ENCODE measurements at places on chromosomes 2 and 18. TPM values are rescaled to one million over a fixed set of nuclear protein-coding genes. Genes with fewer than 3 reads are reported as not detected.

The CCL20 gene
- total RNA-seq, result not detected

DNA sequence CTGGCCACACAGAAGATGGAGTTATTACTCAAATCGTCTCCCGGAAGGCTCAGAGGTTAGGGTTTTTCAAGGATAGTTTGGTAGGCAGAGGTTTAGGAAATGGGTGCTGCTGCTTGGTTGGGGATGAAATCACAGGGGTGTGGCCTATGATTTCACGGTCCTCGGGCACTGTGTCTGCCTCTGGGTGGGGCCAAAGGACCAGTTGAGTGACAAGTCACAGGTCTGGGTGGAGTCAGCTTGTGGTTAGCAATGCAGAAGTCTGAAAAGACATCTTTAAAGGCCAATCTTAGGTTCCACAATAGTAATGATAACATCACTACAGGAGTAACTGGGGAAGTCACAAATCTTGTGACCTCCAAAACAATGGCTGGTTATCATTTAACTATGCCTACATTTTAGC is 387.8 kb downstream of the ZNF521 start:
- no peak overlapping the region for H3K4me3 ChIP-seq
- H3K27me3 ChIP-seq, result no peaks in the 10 kb centered on the region
- H3K36me3 ChIP-seq, result no peaks in the 10 kb centered on the region
- DNase-seq, result no peak
- H3K4me1 ChIP-seq, result no peaks in the 10 kb centered on the region

The ICOS gene
- total RNA-seq, result not detected

DNA sequence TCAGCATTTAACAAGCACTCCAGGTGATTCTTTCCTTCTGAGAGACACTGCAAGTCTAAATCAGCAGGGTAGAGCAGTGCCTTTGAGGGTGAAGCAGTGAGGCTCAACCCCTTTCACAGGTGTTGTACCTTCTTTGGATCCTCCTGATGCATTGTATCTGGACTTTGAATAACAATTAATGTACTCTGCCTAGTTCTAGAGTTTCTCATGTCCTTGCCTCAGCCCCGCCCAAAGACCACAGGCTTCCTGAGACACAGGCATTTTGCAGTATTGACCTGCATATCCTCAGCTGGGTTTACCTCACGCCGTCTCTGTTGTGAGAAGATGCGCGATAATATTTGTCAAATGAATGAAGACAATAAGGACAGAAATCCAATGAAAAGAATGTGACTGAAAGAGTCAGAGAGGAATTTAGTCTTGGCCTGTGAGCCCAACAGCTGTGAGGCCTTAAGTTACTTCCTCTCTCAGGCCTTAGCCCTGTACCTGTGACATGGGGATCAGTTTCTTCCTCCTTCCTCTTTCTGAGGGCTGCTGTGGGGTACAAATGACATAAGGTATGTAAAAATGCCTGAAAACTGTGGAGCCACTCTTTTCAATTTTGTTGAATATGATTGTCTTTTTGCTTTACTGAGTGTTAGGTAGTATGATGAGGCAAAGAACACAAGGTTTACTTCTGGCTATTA is 43.7 kb downstream of the WIPF1 start:
- no peak overlapping the region for H3K27ac ChIP-seq
- DNase-seq, result no peak
- no peak overlapping the region for H3K4me3 ChIP-seq

DNA sequence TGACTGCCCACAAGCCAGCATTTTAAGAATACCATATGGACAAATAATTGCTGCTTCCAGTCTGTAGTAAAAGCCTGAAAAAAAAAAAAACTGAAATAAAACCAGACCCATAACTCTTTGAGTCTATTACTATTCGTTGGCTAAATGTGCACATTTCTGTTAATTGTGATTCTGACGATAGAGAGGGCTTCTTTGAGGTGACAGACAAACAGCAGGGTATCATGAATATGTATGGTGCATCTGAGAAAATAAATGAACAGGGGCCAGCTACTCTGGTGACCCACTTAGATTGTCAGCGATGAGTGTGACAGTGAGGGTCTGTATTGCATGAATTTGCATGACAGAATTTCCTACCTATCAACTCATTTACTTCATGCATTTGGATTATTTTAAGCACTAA is 427.8 kb upstream of the SOX11 start:
- H3K4me3 ChIP-seq, result no peak overlapping the region
- no peaks in the 10 kb centered on the region for H3K27me3 ChIP-seq
- DNase-seq, result no peak
- H3K27ac ChIP-seq, result no peak overlapping the region

The GKN1 gene
- not detected for total RNA-seq

- DNase-seq, result no peak
- no peak overlapping the region for H3K27ac ChIP-seq
- H3K36me3 ChIP-seq, result no peaks in the 10 kb centered on the region
- no peaks in the 10 kb centered on the region for H3K27me3 ChIP-seq
- no peaks in the 10 kb centered on the region for H3K4me1 ChIP-seq
- no peak overlapping the region for H3K4me3 ChIP-seq
Observed at GRCh38 chr2:1170241-1170640, 219.6 kb downstream of the SNTG2 start.

GRCh38 chr18:32732165-32732564 is 40.7 kb downstream of the KLHL14 start:
- H3K4me1 ChIP-seq, result no peaks in the 10 kb centered on the region
- no peak for DNase-seq
- H3K27ac ChIP-seq, result no peak overlapping the region

The THAP4 gene
- total RNA-seq, result 46.0 TPM

The HK2 gene
- total RNA-seq, result 46.2 TPM

The OR6B2 gene
- total RNA-seq, result not detected

DNA sequence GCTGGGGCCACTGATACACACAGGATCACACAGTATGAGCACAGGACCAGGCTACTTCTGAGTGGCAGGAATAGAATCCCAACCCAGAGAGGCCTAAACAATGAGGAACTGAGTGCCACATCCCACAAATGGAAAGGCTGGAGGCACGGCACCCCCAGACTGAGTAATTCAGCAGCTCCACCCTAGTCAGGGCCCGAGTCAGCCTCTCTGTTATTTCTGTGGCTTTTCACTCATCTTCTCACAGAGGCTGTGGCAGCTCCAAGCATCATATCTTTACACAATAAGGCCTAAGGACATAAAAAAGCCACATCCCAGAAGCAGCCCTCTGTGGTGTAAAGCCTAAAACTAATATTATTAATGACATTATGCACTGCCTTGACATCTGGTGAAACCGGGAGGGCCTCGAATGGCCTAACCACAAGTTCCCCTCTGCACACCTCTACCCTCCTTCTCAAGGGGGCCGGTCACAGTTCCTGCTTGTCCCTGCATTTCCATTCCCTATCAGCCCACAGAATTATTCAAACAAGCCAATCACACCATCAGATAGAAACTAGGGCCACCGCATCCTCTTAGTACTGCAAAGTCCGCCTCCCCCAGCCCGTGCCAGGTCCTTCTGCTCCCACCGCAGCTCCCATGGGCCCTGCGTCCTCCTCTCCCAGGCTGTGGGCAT is 12.5 kb upstream of the MAL start:
- no peaks in the 10 kb centered on the region for H3K36me3 ChIP-seq
- no peak for DNase-seq
- H3K27me3 ChIP-seq, result peaks cover 8% of the 10 kb centered on the region

DNA sequence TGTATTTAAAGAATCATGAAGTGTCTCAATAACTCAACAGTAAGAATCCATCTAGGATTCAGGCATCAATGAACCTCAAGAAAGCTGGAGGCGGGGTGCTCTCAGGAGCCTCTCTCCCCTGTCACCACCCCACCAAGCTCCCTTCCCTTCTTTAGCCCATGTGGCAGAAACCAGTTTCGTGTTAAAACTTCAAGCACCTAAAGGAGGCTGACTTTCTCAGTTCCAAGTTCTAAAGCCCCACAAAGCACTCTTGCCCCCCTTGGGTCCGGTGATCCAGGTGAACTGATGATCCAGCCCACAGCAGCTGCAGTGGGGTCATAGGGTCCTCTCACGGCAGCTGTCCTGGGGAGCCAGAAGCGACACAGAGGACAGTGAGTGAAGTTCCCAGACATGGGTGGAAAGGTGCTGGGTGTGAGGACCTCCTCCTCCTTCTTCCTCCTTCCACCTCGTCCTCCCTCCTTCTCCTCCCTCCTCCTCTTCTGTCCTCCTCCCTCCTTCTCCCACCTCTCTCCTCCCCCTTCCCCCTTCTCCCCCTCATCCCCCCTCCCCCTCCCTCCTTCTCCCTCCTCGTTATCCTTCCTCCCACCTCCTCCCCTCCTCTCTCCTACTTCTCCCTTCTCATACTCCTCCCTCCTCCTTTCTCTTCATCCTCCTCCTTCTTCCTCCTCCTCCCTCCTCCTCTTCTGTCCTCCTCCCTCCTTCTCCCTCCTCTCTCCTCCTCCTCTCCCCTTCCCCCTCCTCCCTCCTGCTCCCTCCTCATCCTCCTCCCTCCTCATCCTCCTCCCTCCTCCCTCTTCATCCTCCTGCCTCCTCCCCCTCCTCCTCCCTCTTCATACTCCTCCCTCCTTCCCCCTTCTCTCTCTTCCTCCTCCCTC is 192.4 kb upstream of the AGAP1 start:
- DNase-seq, result no peak
- no peaks in the 10 kb centered on the region for H3K4me1 ChIP-seq
- H3K27ac ChIP-seq, result no peak overlapping the region
- no peak overlapping the region for H3K4me3 ChIP-seq
- no peaks in the 10 kb centered on the region for H3K36me3 ChIP-seq

The UGT1A5 gene
- total RNA-seq, result not detected

DNA sequence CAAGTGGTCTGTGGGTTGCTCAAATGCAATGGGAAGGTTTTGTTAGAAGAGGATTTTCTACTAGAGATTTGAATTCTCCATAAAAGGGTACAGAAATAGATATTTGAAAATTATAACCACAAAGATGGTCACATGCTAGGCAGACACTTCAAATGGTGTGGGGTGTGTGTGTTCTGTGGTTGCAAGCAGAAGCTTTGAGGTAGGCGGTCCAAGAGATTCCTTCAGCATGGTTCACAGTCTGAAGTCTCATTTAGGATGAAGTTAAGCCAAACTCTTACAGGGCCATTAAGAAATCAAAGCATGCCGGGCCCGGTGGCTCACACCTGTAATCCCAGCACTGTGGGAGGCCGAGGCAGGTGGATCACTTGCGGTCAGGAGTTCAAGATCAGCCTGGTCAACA is 38.3 kb upstream of the RMDN2 start:
- no peaks in the 10 kb centered on the region for H3K36me3 ChIP-seq
- H3K27me3 ChIP-seq, result no peaks in the 10 kb centered on the region
- no peak overlapping the region for H3K27ac ChIP-seq
- DNase-seq, result peak; percentile 99
- H3K4me3 ChIP-seq, result no peak overlapping the region
- no peaks in the 10 kb centered on the region for H3K4me1 ChIP-seq

DNA sequence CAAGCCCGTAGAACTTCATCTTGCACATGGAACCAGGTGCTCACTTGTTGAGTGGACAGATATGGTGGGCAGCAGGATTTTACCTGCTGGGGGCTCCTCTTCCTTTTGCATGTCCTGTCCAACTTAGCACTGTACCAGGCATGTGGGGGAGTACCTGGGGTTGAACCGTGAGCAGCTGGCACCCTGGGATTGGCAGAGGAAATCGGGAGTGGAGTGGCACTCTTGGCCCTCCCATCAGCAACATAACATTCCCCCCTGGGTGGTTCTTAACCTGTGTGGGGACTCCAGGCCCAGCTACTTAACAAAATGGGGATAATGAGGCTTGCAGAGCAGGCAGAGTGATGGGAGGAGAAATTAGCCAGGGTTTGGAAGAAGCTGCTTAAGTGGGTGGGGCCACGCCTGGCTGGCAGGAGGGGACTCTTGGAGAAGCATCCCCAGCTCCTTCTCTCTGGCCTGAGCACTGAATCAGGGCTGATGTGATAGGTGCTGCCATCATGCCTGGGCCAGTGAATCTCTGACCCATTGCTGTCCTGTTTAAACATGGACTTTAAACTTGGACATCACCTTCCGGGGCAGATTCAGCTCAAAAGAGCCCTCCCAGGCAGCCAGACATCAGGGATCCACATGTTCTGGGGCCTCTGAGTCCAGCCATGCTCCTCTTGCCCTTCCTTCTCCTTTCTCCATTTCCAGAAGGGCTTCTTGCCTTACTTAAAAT is 15.5 kb downstream of the FOSL2 start:
- H3K27ac ChIP-seq, result peak overlapping the region; percentile 96
- H3K36me3 ChIP-seq, result peaks cover 65% of the 10 kb centered on the region
- no peak overlapping the region for H3K4me3 ChIP-seq

All from astrocyte (in vitro differentiated cells and primary cell).